ENCODE measurements at places on chromosomes 6 and 20. TPM values are rescaled to one million over a fixed set of nuclear protein-coding genes. Genes with fewer than 3 reads are reported as not detected.
A peak's percentile ranks its signal among the peaks of the same experiment; 100 is the strongest.

The RHAG gene
- 3.5 TPM for total RNA-seq

DNA sequence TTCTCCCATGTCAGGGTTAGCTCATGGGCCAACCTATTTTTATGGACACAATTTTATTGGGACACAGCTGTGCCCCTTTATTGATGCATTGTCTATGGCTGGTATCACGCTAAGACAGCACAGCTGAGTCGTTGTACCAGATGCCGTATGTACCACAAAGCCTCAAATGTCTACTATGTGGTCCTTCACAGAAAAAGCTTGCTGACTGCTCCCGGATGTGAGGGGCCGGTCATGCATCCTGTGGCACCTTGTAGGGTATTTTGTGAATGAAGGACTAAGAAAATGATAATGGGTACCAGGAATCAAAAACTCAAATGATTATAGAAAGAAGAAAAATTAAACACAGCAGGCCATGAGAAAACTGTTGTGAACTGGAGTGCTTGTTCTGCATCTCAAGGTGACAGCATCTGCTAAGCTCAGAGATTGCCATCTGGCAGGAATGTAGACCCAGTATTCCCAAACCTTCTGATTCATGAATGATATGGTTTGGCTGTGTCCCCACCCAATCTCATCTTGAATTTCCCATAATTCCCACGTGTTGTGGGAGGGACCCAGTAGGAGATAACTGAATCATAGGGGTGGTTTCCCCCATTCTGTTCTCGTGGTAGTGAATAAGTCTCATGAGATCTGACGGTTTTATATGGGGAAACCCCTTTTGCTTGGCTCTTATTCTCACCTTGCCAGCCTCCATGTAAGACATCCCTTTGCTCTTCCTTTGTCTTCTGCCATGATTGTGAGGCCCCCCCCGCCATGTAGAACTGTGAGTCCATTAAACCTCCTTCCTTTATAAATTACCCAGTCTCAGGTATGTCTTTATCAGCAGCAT lies 248.5 kb downstream of the TSHZ2 start:
- no peak for DNase-seq

- DNase-seq: no peak
Observed at GRCh38 chr20:50339466-50339901, 148.9 kb downstream of the CEBPB start.

GRCh38 chr6:52144196-52145076 lies 41.7 kb upstream of the IL17A start:
- DNase-seq: no peak

The ASF1A gene
- 9.4 TPM for total RNA-seq

DNA sequence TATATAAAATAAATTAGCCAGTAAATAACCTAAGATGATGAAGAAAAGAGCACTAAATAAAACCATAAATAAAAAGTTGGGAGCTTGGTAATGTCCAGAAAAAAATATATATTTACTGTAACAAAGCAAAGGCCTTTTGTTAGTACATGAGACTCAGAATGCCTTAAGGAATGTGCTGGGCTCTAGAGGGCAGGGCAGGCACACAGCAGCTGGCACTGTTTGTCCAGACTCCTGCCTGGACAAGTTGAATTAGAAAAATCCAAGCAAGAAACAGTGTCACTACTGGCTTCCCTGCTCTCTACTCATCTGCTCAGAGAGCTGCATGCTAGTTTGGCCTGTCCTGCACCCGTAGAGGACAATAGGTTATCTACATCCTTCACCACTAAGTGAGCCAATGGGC lies 8.8 kb downstream of the DEFB129 start:
- DNase-seq: no peak

The NHSL1 gene
- 1.6 TPM for total RNA-seq

- no peak for DNase-seq
Observed at GRCh38 chr6:70304616-70305015, 1.7 kb upstream of the COL9A1 start.

The PIGU gene
- total RNA-seq: 14.3 TPM

GRCh38 chr6:28867086-28867409 lies 56.7 kb downstream of the TRIM27 start:
- no peak for DNase-seq

DNA sequence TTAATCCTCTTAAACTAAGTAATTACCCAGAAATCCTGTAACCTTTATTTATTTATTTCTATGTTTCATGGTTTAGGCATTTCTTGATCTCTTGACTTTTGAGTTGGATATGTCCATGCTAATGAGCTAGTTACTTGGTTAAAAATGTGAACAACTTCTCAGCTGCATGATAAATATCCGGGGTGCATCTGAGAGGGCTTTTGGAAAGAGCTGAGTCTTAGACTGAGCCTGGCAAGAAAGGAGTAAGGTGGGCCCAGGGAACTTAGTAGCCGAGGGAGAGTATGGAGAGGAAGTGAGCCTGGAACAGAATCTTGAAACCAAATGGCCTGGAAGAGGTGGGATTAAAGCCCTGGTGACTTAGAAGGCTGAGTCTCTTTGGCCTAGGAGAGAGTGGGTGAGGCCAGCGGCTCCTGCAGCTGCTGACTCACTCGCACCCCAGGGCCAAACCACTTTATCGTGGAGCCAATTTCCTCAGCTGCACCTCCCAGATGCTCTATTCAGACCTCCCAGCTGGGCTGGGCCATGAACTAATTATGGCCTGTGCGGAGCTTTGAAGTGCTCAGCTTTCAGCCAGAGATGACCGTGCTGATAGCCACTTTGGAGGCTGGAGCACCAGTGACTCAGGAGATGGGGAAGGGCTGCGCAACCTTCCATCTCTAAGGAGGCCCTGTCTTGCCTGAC lies 19.1 kb downstream of the TGM3 start:
- no peak for DNase-seq

- DNase-seq: no peak
Observed at GRCh38 chr6:7479801-7480266, 61.6 kb upstream of the DSP start.

The TNNC2 gene
- total RNA-seq: 1.1 TPM

The SPEF1 gene
- total RNA-seq: under 0.01 TPM

The FOXQ1 gene
- not detected for total RNA-seq

- DNase-seq: no peak
Observed at GRCh38 chr6:15555101-15556038, 107.5 kb downstream of the DTNBP1 start.

- no peak for DNase-seq
Observed at GRCh38 chr20:50003253-50003656, 20.5 kb downstream of the SNAI1 start.

DNA sequence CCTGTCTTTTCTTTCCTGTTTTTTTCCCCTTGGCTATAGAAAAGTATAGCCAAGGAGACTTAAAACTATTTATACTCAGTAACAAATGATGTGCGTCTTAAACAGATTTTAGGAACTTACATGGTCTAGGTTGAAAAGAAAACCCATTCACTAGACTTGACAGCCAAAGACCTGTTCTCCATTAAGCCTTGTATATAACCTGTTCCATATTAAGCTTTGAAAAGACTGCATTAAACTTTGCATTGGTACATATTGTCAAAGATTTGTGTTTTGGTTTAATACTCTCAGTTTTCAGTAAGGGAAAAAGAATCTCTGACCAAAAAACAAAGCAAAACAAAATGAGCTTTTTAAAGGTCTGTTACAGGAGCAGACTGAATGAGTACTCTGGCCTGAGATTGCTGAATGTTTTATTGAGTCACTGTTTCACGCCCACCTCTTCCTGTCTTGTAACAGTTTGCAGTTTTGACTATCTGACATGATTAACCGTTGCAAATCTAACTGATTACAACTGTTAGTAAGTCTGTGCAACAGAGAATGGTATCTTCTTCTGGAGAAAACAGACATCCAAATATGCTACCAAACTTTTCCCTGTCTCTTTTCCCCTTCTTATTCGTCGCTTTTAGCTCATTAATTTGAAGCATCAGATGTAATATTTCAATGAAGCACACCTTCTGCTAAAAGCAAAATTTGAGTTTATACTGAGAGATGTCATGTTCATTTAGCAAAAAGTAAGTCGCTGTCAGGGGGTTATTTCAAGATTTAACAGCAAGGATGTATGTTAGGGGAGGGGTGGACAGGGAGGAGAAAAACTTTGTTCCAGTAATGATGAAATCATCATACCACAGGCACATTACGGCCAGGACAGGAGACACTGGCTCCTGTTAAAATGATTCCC lies 59.1 kb upstream of the SUPT3H start:
- peak; percentile 75 for DNase-seq

- DNase-seq: no peak
Observed at GRCh38 chr6:45423111-45423823, 45.5 kb upstream of the SUPT3H start.
